NCI-H2171 (cell line): ENCODE measurements at places on chromosomes 12 and 14.

DNA sequence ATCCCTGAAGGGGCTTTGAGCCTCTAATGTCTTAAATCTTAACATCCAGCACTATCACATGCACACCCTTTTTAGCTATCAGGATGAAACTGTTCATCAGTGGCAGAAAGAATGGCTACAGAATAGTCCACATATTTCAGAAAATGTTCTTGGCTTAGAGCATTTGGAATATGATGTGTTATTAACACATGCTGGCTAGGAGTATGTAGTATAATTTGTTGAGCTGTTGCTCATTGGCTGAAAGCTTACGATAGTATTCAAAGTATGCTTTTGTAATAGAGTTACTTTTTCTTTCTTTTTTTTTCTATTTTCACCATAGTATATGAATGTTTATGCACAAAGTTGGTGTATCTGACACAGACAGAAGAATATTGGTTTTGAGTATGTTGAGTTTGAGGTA is 55.1 kb downstream of the MNAT1 start:
- DNase-seq, result no peak

GRCh38 chr14:38261620-38262019 is 5.7 kb upstream of the CLEC14A start:
- DNase-seq, result no peak

DNA sequence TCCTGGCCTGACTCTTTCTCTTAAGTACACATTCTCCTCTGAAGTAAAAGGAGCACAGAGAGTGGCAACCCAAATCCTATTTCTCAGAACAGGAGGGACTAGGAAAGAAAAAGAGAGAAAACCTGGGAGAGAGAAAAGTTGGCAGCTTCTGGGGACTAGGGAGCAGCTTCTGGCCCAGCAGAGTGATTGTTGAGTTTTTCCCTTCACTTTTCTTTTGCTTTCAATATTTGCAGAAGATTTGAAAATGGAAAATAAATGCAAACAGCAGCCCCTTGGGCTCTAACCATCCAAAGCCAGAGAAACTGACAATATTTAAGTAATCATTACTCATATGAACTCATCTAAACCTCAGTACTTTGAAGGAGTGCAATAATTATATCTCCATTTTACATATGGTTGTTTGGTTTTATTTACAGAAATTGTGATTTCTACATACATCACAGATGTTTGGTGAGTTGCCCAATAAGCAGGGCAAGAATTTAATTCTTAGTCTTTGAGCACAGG is 28.8 kb upstream of the IGF1 start:
- no peak for DNase-seq

DNA sequence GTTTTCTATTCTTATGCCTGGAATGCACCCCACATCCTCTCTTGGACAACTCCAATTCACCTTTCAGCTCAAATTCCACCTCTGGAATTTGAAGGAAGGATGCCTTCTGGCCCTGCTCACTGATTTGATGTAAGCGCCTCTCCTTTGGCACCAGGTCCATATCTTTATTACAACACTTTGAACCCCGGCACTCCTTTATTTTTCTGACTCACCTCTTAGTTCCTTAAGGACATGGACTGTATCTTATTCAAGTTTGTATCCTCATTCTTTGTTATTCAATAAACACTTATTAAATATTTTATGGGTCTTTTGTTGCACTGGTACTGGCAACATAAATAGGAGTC is 3.1 kb downstream of the GALC start:
- DNase-seq, result no peak
